ENCODE measurements at places on chromosomes 6 and 20. TPM values are rescaled to one million over a fixed set of nuclear protein-coding genes. Genes with fewer than 3 reads are reported as not detected.

GRCh38 chr20:12067686-12068085 lies 150.0 kb downstream of the BTBD3 start:
- no peak for DNase-seq
- H3K36me3 ChIP-seq, result no peaks in the 10 kb centered on the region
- H3K4me1 ChIP-seq, result no peaks in the 10 kb centered on the region
- no peaks in the 10 kb centered on the region for H3K27me3 ChIP-seq

DNA sequence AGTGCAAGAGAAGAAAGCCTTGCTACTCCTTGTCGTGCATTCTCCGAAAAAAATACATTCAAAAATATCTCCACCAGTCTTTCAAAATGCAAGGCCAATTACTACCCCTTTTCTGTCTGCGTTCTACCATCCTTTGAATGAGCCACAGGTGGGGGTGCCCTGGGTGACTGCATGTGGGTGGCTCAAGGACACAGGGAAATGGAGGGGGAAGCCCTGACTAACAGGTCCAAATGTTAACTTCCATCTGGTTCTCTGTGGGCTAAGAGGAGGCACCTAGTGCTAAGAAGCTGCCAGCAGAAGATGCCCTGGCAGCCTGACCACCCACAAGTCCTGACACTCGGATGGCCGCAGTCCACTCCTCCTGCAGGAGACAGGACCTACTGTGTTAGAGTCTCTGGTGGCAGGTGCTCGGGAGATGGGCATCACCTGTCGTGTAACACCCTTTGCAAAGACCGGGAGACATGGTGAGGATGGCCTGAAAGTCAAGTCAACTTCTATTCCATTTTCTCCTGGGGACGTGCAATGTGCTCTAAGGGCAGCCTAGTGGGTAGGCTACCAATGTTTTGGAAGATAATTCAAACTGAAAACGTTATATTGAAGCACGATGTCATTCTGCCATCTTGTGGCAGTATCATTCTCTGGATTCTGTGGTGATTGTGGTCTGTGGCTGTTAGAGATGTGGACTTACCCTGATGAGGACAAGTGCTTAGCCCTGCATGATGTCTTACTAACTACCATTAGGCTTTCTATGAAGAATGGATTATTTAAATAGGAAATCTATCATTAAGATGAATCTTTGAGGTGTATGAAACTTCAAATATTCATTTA lies 27.4 kb upstream of the IGF2R start:
- H3K4me1 ChIP-seq, result peaks cover 7% of the 10 kb centered on the region
- H3K36me3 ChIP-seq, result no peaks in the 10 kb centered on the region
- no peak overlapping the region for H3K4me3 ChIP-seq
- peak; percentile 66 for DNase-seq
- H3K27ac ChIP-seq, result no peak overlapping the region
- no peaks in the 10 kb centered on the region for H3K27me3 ChIP-seq

DNA sequence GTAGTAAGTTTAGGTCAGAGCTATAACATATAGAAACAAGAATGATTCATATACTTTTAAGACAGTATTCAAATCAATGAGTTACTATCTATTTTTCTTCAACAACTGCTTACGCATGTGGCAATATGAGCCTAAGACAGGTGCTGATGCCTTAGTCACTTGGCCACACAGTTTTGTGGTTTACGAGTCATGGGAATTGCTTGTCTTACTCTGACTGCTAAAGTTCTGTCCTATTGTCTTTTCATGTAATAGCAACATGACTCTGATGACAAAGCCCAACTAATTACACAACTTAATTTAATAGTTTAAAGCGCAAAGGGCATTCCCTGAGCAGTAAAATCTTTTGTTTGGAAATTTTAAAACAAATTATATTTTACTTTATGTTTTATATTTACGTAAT lies 159.3 kb upstream of the CENPW start:
- peaks cover 3% of the 10 kb centered on the region for H3K4me1 ChIP-seq
- H3K27me3 ChIP-seq, result no peaks in the 10 kb centered on the region
- H3K27ac ChIP-seq, result no peak overlapping the region
- H3K36me3 ChIP-seq, result no peaks in the 10 kb centered on the region

DNA sequence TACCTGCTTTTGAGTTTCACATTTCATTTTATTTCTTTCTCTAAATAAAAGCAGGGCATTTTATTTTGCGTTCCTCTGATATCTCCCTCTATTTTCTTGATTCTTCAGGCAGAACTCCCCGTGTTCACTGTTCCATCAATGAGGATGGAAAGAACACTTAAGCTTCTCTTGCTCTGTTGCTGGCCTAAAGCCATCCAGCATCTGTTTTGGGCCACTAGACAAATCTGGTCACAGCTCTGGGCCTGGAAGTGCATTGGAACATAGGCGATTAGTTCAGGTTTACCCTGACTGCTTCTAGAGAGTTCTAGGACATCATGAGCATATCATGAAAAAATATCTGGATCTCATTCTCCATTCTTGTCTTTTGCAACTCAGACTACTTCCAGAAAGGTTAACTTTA lies 611.2 kb downstream of the UTRN start:
- no peaks in the 10 kb centered on the region for H3K27me3 ChIP-seq
- peaks cover 3% of the 10 kb centered on the region for H3K4me1 ChIP-seq
- H3K36me3 ChIP-seq, result no peaks in the 10 kb centered on the region

DNA sequence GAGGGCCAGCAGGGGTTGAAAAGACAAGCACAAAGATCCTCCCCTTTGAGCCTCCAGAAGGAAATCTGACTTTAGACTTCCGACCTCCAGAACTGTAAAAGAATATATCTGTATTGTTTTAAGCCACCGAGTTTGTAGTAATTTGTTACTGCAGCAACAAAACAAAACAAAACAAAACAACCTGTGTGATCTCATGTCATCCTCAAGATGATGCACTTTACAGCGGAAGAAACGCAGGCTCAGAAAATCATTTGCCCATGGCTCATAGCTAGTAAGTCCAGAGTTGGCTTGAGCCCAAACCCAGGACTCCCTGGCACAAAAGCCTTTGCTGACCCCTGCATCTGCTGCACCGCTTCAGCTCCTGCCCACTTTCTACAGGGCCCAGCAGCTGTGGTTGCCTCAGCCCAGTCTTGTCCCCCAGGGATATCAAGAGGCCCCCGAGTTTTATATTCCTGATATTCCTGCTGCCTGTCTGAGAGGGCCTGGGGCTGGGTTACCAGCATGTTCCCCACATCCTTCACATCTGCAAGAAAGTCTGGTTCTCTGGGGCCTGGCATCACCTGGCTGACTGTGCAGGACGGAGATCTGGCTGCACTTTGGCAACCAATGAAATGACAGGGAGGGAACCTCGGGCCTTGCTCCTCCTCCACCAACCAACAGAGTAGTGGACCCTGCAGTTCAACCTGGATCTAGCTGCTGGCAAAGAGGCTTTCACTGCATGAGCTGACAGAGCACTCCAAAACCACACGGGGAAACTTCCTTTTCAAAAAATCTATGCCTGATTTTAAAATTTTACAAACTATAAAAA lies 56.9 kb downstream of the JPH2 start:
- H3K27ac ChIP-seq, result no peak overlapping the region
- H3K36me3 ChIP-seq, result no peaks in the 10 kb centered on the region
- H3K27me3 ChIP-seq, result no peaks in the 10 kb centered on the region
- peak; percentile 62 for DNase-seq
- H3K4me3 ChIP-seq, result no peak overlapping the region

GRCh38 chr6:158500016-158500735 lies 59.7 kb upstream of the TMEM181 start:
- no peak overlapping the region for H3K4me3 ChIP-seq
- H3K27me3 ChIP-seq, result no peaks in the 10 kb centered on the region
- peaks cover 3% of the 10 kb centered on the region for H3K4me1 ChIP-seq
- peak; percentile 25 for DNase-seq
- H3K36me3 ChIP-seq, result peaks cover 2% of the 10 kb centered on the region

- no peak overlapping the region for H3K4me3 ChIP-seq
- no peak overlapping the region for H3K27ac ChIP-seq
- peaks cover 2% of the 10 kb centered on the region for H3K4me1 ChIP-seq
- H3K36me3 ChIP-seq, result no peaks in the 10 kb centered on the region
- H3K27me3 ChIP-seq, result no peaks in the 10 kb centered on the region
- no peak for DNase-seq
Observed at GRCh38 chr20:20440886-20441658, 73.2 kb downstream of the INSM1 start.

- H3K27me3 ChIP-seq, result no peaks in the 10 kb centered on the region
- no peak overlapping the region for H3K4me3 ChIP-seq
- no peak overlapping the region for H3K27ac ChIP-seq
- H3K36me3 ChIP-seq, result no peaks in the 10 kb centered on the region
- DNase-seq, result peak; percentile 82
Observed at GRCh38 chr6:57068061-57068460, 21.6 kb downstream of the KIAA1586 start.

- H3K4me3 ChIP-seq, result no peak overlapping the region
- no peaks in the 10 kb centered on the region for H3K36me3 ChIP-seq
- H3K27me3 ChIP-seq, result no peaks in the 10 kb centered on the region
- peak; percentile 1 for DNase-seq
- H3K27ac ChIP-seq, result no peak overlapping the region
- no peaks in the 10 kb centered on the region for H3K4me1 ChIP-seq
Observed at GRCh38 chr6:6057442-6058053, 50.8 kb upstream of the NRN1 start.

GRCh38 chr6:25354078-25354932 lies 75.1 kb downstream of the CARMIL1 start:
- no peaks in the 10 kb centered on the region for H3K36me3 ChIP-seq
- peak; percentile 83 for DNase-seq
- no peaks in the 10 kb centered on the region for H3K27me3 ChIP-seq
- no peak overlapping the region for H3K27ac ChIP-seq
- H3K4me1 ChIP-seq, result peaks cover 10% of the 10 kb centered on the region

PACSIN1 gene
- total RNA-seq, result not detected

TBC1D22B gene
- 8.2 TPM for total RNA-seq

DNA sequence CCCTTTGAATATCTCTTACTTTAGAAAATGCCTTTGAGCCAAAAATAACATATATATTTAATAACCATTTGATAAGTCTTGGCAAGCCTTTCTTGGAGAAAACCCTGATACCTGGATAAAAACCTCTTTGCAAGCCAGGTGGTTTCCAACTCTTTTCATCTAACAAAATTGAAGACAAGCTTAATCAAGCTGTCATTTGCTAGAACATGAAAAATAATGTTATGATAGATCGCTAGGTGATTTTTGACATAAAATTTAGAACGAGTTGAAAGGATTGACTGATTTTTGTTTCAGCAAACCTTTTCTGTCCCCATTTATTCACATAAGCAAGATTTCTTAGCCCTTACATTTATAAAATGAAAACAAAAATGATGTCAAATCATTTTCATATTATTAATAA lies 44.6 kb downstream of the ABRACL start:
- H3K27me3 ChIP-seq, result no peaks in the 10 kb centered on the region
- no peaks in the 10 kb centered on the region for H3K4me1 ChIP-seq
- no peak overlapping the region for H3K27ac ChIP-seq

- DNase-seq, result peak; percentile 83
- no peaks in the 10 kb centered on the region for H3K4me1 ChIP-seq
- no peak overlapping the region for H3K27ac ChIP-seq
- no peaks in the 10 kb centered on the region for H3K36me3 ChIP-seq
Observed at GRCh38 chr6:90468080-90468479, 118.8 kb downstream of the MAP3K7 start.

DNA sequence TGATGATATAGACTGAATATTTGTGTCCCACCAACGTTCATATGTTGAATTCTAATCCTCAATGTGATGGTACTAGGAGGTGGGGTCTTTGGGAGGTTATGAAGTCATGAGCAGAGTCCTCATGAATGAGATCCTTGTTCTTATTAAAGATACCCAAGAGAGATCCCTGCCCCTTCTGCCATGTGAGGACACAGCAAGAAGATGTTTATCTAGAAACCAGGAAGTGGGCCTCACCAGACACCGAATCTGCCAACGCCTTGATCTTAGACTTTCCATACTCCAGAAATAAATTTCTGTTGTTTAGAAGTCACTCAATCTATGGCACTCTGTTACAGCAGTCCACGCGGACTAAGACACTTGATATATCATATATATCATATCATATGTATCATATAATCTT lies 67.7 kb upstream of the GCM1 start:
- DNase-seq, result no peak
- no peaks in the 10 kb centered on the region for H3K4me1 ChIP-seq
- no peaks in the 10 kb centered on the region for H3K27me3 ChIP-seq
- no peaks in the 10 kb centered on the region for H3K36me3 ChIP-seq
- H3K27ac ChIP-seq, result no peak overlapping the region

- DNase-seq, result peak; percentile 93
- H3K27ac ChIP-seq, result no peak overlapping the region
- H3K4me1 ChIP-seq, result no peaks in the 10 kb centered on the region
- peaks cover 11% of the 10 kb centered on the region for H3K27me3 ChIP-seq
- peak overlapping the region; percentile 4 for H3K4me3 ChIP-seq
Observed at GRCh38 chr20:4726710-4727397, 5.1 kb downstream of the PRND start.

- no peak overlapping the region for H3K27ac ChIP-seq
- no peaks in the 10 kb centered on the region for H3K27me3 ChIP-seq
- no peaks in the 10 kb centered on the region for H3K4me1 ChIP-seq
- peak; percentile 23 for DNase-seq
- H3K36me3 ChIP-seq, result peaks cover 9% of the 10 kb centered on the region
Observed at GRCh38 chr20:18541741-18542140, 25.5 kb upstream of the SMIM26 start.

DNA sequence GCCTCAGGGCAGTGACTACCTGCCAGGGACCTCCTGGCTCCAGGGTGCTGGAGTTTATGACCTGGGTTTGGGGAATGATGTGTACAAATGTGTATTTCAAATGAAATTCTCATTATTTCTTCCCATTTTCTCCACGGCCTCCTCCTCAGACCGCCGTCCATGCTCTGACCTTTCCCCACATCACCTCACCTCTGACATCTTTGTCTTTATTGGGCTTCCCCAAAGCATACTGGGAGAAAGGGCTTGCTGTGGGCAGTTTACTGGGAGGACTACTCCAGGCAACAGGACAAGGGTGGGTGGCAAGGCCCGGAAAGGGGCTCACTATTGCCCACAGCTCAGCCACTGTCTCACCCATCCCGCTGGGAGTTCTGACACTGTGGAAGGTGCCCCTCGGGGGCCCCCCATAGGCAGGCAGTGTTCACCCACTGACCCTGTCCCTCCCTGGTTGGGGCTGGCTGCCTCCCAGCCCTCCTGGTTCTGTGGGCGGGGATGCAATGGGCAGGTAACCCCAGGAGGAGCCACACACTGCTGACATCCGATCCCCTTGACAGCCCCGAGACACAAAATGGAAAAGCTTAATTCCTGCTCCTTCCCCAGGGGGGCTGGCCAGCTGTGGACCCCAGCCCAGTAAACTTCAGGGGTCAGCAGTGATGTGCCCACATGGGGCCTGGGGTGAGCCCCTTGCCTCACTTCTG lies 39.8 kb upstream of the CST7 start:
- H3K4me3 ChIP-seq, result no peak overlapping the region
- no peaks in the 10 kb centered on the region for H3K4me1 ChIP-seq
- H3K36me3 ChIP-seq, result no peaks in the 10 kb centered on the region

DNA sequence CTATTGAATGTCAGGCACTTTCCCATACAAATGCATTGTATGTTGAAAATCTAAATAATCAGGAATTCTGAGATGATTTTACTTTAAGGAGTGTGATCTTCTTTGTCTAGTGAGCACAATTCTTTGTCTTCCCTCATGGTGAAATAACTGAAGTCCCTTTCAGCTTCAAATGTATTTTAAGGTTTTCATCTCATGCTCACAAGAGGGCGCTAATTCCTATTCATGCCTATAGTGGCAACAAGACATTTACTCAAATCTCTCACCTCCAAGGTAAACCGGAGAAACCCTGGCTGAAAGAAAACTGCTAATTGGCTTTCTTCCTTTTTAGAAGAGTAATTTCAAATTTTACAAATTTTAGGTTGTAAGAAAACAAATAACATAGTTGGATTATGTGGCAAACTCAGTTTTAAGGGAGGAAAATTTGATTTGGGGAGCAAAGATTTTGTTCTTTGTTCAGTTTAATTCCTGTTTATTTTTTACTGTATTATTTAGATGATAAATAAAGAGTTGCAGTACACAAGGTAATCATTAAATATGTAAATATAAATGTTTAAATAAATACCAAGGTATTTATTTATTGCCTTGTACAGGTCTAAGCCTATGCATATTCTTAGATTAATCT lies 69.1 kb downstream of the SLC35F1 start:
- H3K27ac ChIP-seq, result no peak overlapping the region
- H3K27me3 ChIP-seq, result no peaks in the 10 kb centered on the region
- H3K4me3 ChIP-seq, result no peak overlapping the region

Measured in fibroblast of lung (primary cell).